Osteoblast (primary cell): ENCODE measurements at places on chromosomes 3 and 15. TPM values are rescaled to one million over a fixed set of nuclear protein-coding genes. Genes with fewer than 3 reads are reported as not detected.
A peak's percentile ranks its signal among the peaks of the same experiment; 100 is the strongest.

DNA sequence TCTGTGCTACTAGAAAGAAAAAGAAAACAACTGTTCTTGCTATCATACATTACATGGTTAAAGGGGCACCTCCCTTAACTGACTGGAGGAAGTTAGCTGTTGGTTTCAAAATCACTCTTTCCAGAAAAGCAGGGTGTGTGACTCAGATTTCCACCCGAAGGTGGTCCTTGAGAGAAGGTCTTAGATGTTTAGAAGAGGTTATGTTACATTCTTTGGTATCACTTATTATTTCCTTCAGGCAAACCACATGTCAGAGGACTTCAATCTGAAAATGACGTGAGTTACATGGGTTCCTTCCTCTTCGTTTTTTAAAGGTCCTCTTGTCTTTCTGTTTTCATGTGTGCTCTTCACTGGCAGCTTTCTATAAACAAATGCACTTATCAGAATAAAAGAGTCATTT lies 307.9 kb upstream of the CBLB start:
- no peak for DNase-seq

The KLHL6 gene
- total RNA-seq: under 0.01 TPM in 1 of 2 replicates, not detected in the other

The ZBBX gene
- total RNA-seq: not detected in 2 replicates

- no peak for DNase-seq
Observed at GRCh38 chr3:187833799-187834578, 88.7 kb upstream of the BCL6 start.

DNA sequence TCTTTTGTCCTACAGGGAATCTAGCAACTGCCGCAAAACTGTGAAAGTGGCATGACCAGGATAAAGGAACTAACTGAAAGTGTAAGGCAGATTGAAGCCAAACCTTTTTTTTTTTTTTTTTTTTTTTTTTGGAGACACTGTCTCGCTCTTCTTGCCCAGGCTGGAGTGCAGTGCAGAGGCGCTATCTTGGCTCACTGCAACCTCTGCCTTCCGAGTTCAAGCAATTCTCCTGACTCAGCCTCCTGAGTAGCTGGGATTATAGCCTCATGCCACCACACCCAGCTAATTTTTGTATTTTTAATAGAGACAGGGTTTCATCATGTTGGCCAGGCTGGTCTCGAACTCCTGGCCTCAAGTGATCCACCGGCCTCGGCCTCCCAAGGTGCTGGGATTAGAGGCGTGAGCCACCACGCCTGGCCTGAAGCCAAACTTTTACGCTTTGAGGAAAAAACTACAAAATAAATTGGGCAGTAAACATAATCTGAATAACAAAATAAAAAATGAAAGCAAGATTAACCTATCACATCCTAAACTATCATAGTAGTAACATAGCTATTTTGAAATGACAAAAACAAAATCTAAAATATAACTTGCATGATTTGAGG lies 9.7 kb downstream of the SLTM start:
- no peak for DNase-seq

GRCh38 chr3:49872801-49873281 lies 3.1 kb upstream of the CAMKV start:
- peak; percentile 78 for DNase-seq

DNA sequence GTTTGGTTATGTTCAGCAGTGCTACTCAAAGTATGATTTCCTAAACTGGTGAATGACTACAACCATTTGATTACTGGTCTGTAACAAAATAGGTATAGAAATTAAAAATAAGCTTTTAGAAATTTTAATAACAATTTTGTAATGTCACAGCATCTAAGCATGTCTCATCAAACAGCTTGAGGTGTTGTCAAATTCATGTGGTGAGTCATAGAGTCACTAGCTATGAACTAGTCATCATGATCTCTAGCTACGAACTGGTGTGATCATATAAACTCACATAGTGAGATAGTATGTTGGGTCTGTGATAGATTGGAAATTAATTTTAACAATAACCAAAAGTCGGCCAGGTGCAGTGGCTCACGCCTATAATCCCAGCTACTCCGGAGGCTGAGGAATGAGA lies 213.9 kb upstream of the RBMS3 start:
- no peak for DNase-seq

The MESP1 gene
- under 0.01 TPM in 2 replicates for total RNA-seq

The ZNF385D gene
- 2.5 and 2.9 TPM in 2 replicates for total RNA-seq

- no peak for DNase-seq
Observed at GRCh38 chr15:35671197-35671596, 125.2 kb upstream of the DPH6 start.

The CYP1A1 gene
- 0.36 TPM in 1 of 2 replicates, not detected in the other for total RNA-seq

DNA sequence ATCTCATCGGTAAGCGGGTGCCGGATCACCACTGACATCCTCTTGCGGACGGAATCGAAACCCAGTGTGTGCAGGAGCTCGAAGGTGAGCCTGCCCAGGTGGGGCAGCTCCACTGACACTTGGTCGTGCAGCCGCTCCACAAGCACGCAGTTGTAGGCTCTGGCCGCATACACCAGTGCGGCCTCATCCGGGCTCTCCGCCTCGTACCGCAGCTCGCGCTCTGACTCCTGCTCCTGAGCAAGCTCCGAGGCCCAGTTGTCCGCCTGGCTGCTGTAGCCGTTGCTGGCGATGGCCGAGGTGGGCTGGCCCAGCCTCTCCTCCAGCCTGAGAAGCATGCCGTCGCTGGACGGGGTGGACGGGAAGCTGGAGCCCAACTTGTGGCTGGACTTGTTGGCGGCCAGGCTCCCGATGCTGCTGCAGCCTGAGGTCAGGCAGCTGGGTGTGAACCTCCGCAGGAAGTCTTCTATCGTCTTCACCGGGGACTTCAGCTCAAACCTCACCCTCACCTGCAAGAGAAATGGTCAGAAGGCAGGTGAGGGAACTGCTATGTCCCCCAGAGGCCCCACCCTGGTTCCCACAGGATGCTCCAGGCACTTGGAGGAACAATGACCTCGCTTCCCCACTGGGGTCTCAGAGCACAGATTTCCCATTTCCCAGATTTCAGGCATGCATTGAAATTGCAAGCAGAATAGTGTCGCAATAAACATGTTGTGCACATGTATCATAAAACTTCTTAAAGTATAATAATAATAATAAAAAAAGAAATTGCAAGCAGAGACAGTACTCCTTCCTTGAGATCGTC lies 149.2 kb downstream of the ATP10A start:
- peak; percentile 50 for DNase-seq

DNA sequence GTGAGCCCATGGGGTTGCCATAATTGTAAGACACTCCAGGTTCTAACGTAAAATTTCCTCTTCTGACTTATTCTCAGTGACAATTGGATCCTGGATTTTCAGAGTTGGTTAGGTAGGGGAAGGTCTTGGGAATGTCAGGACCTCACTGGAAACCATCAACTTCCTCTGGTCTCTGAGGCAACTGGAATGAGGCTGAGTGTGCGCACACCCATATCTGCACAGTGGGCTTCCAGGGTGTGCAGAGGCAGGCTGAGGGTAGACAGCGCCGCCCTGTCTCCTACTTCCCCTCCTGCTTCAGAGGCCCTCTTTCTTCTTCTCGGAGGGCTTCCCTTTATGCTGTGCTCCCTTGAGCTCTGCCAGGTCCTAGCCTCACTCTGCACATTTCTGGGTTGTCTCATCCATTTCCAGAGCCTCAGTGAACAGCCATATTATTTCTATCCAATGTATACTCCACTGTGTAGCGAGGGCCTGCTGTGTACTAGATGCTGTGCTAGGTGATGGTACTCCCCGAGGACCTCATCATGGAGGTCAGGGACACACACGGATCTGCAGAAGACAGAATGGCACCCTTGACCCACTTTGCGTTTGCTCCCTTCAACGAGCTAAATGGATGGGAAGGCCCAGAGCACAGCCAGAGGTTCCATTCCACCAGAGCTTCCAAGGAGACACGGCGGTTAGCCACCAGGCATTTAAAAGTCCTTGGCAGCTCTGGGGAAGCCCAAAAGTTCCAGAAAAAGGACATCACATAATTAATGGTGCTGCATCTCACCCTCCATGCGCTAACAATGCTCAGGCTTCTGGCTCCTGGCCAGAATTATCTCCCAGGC lies 18.3 kb downstream of the ACAA1 start:
- DNase-seq: no peak

- peak; percentile 76 for DNase-seq
Observed at GRCh38 chr3:125367403-125368230, 7.5 kb downstream of the ZNF148 start.

DNA sequence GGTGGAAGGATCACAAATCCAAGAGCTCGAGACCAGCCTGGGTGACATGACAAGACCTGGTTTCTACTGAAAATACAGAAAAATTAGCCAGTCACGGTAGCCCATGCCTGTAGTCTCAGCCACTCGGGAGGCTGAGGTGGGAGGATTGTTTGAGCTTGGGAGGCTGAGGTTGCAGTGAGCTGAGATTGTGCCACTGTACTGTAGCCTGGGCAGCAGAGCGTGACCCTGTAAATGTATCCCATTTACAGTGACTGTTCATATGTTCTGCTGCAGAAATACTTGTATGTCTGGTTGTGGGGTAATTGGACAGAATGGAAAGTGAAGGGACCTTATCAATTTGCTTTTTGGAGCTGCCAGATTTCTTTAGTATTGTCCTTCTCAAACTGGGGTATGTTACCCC lies 24.9 kb downstream of the ATG7 start:
- DNase-seq: no peak

DNA sequence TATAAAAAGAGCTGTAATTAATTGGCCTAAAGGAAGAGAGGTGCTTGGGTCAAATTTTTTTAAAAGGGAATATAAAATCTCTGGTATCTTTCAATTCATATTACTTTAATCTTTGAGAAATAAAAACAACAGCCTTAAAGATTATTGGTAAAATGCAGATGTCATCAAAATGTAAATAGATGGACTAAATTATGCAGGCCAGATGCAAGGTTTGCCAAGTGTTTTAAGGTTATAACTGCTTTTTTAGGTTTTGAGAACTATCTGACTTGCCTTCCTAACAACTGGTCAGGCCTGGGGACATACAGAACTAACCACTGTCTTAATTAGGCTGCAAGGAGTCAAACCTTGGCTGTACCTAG lies 20.0 kb upstream of the OR5H1 start:
- DNase-seq: no peak

GRCh38 chr3:152298393-152299248 lies 29.9 kb downstream of the MBNL1 start:
- peak; percentile 19 for DNase-seq

The HYAL1 gene
- total RNA-seq: under 0.01 and 0.59 TPM in 2 replicates

GRCh38 chr15:71151081-71151480 lies 35.8 kb downstream of the THSD4 start:
- peak; percentile 65 for DNase-seq

- peak; percentile 88 for DNase-seq
Observed at GRCh38 chr15:88908697-88909621, 4.2 kb downstream of the MFGE8 start.

DNA sequence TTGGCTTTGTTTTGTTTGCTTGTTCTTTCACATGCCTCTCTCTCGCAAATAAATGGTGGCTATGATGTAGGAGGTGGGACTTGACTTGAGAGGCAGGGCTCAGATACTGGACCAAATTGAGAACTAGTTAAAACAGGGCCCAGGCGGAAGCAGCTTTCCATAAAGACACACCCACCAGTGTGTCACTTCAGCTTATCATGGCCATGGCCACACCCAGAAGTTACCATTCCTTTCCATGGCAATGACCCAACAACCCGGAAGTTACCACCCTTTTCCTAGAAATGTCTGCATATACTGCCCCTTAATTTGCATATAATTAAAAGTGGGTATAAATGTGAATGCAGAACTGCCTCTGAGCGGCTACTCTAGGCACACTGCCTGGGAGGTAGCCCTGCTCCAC lies 62.6 kb upstream of the CNTN4 start:
- DNase-seq: no peak

DNA sequence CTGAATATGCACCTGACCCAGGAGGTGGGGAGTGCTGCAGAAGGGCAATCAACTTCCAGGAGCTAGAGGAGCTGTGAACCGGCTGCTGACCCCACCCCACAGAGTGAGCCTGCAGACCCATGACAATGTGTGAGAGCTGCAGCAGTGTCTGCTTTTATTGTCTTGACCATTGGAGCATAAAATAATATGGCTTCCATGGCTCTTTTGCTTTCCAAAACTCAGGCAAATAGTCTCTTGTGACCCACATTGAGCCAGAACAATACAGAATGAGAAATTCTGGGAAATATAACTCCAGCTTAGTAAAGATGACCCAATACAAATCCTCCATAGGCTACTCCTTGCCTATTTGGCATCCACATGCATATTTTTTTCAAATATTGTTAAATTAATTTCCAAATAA lies 309.6 kb downstream of the PYDC2 start:
- DNase-seq: no peak

The RBMS3 gene
- 80.4 and 81.1 TPM in 2 replicates for total RNA-seq

DNA sequence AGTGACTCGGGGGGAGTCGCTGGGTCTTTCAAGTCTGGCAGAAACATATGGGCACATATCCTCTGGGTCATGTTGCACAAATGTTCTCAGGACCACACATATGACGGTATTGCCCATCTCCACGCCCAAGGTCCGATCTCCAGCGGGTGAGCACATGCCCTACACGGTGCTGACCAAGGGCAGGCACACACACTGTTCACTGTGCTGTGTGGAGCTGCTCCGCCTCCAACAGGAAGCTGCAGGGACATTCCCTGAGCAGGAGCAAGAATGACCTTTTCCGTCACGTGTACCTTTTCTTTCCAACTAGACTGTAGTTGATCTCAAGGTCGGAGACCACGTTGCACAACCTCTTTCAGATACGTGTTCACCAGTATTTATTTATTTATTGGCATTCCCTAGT lies 41.7 kb upstream of the B3GNT5 start:
- DNase-seq: no peak

GRCh38 chr15:77738038-77738370 lies 105.3 kb upstream of the LINGO1 start:
- DNase-seq: peak; percentile 73

DNA sequence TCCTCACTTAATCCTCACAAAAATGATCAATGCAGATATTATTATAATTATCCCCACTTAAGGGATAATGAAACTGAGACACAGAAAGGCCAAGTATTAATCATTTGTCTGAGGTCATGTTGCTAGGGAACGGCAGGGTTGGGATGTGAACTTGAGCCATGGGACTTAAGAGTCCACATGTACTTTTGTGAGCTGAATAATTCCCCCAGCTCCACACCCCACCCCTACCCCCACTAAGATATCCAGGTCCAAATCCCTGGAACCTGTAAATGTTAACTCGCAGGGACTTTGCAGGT lies 290.5 kb upstream of the GADL1 start:
- DNase-seq: peak; percentile 60

DNA sequence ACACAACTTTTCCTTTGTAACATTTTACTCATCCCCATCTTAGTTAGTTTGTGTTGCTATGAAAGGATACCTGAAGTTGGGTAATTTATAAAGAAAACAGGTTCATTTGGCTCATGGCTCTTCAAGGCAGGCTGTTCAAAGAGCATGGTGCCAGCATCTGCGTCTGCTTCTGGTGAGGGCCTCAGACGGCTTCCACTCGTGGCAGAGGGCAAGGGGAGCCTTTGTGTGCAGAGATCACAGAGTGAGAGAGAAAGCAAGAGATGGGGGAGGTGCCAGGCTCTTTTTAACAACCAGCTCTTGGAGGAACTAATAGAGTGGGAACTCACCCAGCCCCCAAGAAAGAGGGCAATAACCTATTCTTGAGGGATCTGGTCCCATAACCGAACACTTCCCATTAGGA lies 23.1 kb downstream of the PLA2G4F start:
- no peak for DNase-seq

DNA sequence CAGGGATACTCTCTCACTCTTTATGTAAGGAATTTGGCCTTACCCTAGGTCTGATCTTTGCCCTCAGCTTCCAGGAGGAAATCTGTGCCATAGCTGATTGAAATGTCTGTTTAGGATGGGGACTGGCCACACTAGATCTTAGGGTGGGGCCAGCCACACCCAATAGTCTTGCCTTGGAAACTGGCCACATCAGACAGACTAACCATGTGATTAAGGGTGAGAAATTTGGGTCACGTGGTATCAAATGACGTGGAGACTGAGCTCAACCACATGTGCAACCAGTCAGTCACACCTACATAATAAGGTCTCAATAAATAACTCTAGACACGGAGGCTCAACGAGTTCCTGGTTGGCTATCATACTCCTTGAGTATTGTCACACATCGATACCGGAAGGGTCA lies 113.5 kb downstream of the CNTN3 start:
- DNase-seq: no peak
